ENCODE measurements at places on chromosomes 13 and 19.

- DNase-seq: no peak
These were observed 5.8 kb upstream of the HSPH1 start for GRCh38 chr13:31167490-31167889.

DNA sequence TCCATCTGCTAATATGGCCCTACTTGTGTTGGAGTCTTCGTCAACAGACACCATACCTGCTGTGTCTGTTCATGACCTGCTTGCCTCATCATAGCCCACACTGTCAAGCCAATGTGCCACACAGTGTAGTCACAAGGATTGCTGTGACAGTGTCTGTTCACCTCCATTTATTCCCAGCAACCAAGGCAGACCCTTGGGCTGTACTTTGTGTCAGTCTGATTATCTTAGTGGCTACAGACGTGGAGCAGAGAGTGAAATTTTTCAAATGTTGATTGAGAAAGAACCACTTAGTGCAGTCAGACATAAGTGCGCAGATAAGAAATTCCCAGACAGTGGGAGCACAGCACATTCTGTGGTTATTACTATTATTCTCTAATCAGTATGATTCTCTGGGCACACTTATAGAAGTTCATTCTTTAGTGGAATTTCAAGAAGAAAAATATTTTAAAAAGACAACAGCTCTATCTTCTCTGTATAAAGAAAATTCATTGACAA is 184.6 kb downstream of the GPC6 start:
- DNase-seq: no peak

- peak; percentile 32 for DNase-seq
These were observed 7.8 kb downstream of the MIR17HG start for GRCh38 chr13:91355099-91355825.

DNA sequence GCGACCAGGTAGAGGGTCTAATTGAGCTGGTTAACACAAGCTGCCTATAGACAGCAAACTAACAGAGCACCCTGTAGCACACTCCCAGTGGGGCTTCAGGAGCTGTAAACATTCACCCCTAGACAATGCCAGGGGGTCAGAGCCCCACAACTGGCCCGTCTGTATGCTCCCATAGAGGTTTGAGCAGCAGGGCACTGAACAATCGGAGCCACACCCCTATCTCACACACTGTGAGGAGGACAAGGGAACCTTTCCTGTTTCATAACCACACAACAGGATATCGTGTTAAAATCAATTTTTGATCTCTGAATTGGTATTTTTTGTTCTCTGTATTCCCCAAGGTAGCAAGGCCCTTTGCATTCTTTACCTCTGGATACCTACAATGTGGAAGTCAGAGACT is 266.1 kb downstream of the SPRY2 start:
- no peak for DNase-seq

All from hematopoietic multipotent progenitor cell treated with erythropoietin and hydrocortisone succinate and interleukin-3 and kit ligand, for 6 days (in vitro differentiated cells).